Fibroblast of skin of back (primary cell): ENCODE measurements at places on chromosomes 7 and 10.
A peak's percentile ranks its signal among the peaks of the same experiment; 100 is the strongest.

DNA sequence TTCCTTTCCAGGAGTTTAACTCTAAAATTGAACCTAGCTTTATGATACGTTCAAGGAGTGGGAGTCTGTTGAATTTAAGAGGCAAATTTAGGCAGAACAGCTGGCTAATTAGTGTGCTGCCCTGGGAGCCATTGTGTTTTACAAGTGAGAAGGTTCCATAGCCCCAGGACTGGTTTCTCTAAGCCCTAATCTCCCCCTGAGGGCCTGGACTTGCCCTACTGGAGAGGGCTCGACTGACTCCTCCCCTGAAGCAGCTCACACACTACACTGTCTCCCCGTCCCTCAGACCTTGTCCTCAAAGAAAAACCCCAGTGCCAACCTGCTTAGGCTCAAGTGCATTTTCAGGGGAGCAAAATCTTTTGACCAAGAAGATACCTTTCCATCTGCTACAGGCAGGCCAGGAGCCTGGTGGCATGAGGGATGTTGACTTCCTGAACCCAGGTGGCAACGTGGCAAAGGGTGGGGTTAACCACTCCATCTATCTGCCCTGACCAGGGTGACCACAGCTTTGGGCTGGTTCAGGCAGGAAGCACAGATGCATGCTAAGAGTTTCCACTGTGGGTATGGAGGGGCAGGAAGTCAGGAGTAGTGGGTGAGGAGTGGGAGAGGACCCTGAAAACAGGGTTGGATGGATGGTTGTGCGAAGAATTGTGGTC lies 68.9 kb upstream of the CARD11 start:
- DNase-seq: no peak

DNA sequence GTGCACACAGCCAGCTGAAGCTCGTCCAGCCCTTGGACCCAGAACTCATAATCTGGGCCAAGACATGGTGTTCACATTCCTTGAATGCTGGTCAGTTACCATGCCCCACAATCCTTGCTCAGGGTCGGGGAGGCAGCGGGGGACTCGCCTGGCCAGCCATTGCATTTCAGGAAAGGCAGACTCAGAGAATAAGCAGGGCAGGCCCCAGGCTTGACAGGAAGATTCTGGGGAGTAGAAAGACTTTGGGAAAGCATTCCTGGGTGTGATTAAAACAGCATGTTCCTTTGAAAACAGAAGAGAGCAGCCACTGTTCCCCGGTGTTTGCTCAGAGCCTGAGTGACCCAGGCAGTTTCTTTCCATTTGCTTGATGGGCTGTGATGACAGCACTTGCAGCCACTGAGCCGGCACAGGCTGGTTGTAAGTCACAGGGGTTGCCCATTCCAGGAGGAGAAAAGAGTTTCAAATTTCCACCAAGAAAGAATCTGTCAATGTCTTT lies 473.7 kb downstream of the TYW1 start:
- peak; percentile 2 for DNase-seq

DNA sequence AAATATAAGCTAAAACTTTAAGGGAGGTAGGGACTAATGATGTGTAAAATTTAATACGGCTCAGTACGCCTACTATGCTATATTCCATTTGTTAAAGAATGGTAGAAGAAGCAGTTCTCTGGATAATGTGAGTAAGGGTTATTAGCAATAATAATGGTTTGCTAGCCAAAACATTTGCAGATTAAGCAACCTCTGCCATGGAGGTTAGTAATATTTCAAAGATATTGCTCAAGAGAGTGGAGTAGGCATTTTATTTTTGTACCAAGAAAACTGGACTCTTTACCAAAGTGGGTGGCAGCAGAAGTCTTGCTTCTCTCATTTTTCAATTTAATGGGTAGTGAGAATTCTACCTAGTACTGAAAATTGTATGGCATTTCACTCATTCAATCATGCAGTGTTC lies 158.9 kb upstream of the TMEM106B start:
- DNase-seq: no peak

DNA sequence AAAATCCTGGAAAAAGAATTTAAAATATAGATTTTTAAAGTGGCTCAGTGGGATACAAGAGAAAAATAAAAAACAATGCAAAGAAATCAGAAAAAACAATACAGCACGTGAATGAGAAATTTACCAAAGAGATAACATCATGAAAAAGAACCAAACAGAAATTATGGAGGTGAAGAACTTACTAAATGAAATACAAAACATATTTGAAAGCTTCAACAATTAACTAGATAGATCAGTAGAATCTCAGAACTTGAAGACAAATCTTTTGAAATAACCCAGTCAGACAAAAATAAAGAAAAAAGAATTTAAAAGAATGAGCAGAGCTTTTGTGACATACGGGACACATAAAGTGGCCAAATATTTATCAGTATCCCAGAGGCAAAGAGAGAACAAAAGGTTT lies 71.2 kb upstream of the DIP2C start:
- DNase-seq: no peak

- no peak for DNase-seq
These were observed 230.8 kb downstream of the FOXP2 start for GRCh38 chr7:114645451-114645850.

- no peak for DNase-seq
These were observed 62.6 kb downstream of the CDK6 start for GRCh38 chr7:92773808-92774207.

- DNase-seq: peak; percentile 19
These were observed 31.6 kb downstream of the ENO4 start for GRCh38 chr10:116880716-116881482.

- no peak for DNase-seq
These were observed 63.2 kb downstream of the PRKCQ start for GRCh38 chr10:6516929-6517284.

- no peak for DNase-seq
These were observed 124.1 kb downstream of the LMBR1 start for GRCh38 chr7:156768698-156769472.

DNA sequence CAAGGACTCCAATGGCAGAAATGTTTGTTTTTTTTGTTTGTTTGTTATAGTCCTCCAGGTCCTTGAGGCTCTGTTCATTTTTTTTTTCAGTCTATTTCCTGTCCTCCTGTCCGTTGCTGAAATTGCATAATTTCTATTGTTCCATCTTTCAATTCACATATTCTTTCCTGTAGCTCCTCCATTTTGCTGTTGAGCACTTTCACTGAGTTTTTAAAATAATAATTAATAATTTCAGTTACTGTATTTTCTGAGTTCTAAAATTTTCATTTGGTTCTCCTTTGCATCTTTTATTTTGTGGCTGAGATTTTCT lies 202.3 kb upstream of the AGR3 start:
- no peak for DNase-seq

GRCh38 chr7:94003446-94004023 lies 620 bp downstream of the BET1 start:
- no peak for DNase-seq

- no peak for DNase-seq
These were observed 535.4 kb upstream of the GALNT17 start for GRCh38 chr7:70596598-70596913.

DNA sequence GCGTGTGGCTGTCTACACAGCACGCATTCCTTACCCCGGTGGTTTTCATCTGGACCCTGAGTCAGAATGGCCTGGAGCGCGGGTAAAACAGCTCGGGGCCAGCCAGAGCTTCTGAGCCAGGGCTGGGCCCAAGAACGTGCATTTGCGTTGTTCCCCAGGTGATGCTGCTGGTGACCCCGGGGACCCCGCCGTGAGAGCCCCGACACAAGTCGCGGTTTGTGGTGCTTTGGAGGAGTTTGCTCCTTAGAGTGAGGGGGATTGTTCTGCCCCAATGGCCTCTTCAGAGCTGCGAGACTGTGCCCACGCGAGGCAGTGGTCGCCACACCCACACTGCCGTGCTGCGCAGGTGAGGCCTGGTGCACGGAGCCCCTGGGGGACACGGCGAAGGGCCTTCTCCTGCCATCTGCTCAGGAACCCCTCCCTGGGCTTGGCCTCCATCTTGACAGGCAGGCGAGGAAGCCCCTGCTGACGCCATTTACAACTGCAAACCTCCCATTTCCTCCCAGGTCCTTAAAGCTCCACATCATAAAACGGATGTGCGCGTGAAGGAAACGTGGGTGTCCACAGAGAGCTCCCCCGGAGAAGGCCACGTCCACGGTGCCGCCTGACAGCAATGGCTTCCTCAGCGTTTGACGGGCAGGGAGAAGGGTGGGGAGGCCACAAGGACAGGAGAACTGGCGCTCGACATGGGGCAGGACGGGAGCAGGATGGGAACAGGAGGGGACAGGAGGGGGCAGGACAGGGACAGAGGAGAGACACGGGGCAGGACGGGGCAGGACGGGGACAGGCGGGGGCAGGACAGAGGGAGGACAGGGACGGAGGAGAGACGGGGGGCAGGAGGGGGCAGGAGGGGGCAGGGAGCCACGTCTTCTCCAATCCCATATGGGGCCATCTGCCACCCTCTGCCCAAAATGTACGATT lies 477.2 kb downstream of the DNAJB6 start:
- DNase-seq: no peak

GRCh38 chr7:1526271-1526754 lies 4.2 kb upstream of the MAFK start:
- peak; percentile 54 for DNase-seq

- DNase-seq: no peak
These were observed 47.3 kb upstream of the TECTB start for GRCh38 chr10:112235920-112236319.

GRCh38 chr10:27490807-27491206 lies 13.3 kb upstream of the RAB18 start:
- no peak for DNase-seq

- no peak for DNase-seq
These were observed 1.6 kb downstream of the MSRB2 start for GRCh38 chr10:23096802-23097549.

DNA sequence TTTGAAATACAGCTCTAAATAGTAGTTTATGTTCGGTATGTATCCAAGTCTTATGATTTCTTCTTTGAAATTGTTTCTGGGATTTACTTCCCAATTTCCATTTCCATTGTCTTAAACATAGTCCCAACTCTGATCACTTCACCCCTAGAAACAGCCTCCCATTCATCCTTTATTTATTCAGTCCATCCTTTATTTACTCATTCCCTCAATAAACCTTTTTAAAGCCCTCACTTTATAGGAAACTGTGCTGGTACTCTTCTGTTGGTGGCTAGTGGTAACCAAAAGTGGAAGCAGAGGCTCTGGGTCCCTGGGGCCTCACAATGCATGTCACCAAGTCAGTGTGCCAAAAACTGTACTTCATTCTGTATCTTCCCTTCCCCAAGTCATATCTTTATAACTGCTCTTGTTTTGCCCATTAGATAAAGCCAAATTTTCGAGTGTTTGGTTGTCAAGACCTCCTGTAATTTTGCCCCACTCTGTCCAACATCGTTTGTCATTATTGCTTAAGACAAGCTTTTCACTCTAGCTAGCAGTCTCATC lies 3.9 kb upstream of the EPC1 start:
- no peak for DNase-seq

DNA sequence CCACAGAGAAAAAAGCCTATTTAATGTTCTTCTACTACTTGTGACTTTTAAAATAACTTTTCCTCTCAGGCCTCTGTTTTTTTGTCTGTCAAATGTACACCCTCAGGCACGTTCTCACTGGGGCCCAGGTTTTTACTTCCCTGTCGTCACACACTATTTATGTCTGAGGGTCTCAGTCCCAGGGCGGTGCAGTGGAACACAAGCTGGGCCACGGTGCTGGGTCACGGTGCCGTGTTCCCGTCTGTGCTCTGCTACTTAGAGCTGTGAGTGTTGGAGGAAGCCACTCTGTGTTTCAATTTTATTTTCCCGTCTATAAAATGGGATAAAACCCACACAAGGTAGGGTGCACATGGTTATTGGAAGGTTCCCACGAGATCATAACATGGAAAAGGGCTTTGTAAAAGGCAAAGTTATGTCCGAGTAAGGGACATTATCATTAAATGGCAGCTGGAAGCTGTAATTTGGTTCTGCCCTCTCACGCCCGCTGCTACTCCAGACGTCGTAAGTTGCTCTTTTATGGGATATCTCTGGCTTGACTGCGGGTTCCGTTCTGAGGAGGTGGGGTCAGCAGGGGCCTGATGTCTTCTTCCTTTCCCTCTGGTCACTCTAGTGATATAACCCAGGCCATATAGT lies 25.2 kb downstream of the ZNF775 start:
- DNase-seq: peak; percentile 15

DNA sequence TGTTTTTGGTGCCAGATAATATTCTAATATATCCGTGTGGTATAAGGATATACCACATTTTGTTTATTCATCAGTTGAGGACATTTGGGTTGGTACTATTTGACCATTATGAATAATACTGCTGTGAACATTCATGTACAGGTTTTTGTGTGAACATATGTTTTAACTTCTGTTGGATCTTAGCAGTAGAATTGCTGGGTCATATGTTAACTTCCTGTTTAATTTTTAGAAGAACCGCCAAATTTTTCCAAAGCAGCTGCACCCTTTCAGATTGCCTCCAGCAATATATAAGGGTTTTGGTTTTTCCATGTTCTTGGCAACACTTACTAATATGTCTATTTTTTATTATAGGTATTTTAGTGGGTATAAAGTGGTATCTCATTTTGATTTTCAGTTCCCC lies 22.8 kb downstream of the VPS26A start:
- no peak for DNase-seq

DNA sequence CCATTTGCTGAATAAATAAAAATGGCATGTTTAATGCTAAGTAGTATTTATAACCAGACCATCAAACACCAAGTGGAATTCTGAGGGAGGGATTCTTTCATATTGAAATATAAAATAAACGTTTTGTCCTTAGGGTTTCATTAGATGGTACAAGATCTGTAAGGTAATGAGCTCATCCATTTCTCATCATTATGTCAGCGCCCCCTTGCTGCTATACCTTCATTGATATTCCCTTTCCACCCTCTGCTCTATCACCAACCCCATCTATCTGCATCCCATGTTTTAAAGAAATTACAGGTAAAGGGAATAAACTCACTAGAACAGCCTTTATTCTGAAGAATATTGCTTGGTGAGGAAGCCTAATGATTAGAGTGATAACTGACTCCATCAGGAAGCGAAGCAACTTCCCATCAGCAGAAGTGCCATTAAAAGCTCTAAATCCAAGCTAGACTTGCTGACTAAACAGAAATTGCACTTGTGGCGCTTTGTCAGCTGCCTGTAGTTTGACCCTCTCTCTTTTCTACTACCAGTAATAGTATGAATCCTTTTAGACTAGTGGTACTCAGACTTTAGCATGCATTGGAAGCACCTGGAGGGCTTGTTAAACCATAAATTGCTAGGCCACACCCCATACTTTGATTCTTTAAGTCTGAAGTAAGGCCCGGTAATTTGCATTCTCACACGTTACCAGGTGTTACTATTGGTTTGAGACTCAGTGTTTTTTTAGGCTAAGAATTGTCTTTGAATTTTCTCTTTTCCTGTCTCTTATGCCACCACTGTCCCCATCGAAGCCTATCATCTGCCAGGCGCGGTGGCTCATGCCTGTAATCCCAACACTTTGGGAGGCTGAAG lies 27.5 kb downstream of the ADD3 start:
- DNase-seq: no peak

DNA sequence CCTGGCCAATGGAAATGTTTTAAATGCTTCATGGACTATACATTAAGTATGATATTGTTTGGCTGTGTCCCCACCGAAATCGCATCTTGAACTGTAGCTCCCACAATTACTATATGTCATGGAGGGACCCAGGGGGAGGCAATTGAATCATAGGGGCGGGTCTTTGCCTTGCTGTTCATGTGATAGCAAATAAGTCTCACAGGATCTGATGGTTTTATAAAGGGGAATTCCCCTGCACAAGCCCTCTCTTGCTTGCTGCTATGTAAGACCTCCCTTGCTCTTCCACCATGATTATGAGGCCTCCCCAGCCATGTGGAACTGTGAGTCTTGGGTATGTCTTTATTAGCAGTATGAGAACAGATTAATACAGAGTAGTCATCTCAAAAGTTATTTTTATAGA lies 32.4 kb upstream of the GRB10 start:
- no peak for DNase-seq

GRCh38 chr7:434891-435629 lies 84.6 kb downstream of the PDGFA start:
- DNase-seq: peak; percentile 16

- DNase-seq: no peak
These were observed 71.2 kb downstream of the ARHGAP21 start for GRCh38 chr10:24652381-24652957.
